Glutamatergic neuron (in vitro differentiated cells): ENCODE measurements at places on chromosomes 7 and 10.

DNA sequence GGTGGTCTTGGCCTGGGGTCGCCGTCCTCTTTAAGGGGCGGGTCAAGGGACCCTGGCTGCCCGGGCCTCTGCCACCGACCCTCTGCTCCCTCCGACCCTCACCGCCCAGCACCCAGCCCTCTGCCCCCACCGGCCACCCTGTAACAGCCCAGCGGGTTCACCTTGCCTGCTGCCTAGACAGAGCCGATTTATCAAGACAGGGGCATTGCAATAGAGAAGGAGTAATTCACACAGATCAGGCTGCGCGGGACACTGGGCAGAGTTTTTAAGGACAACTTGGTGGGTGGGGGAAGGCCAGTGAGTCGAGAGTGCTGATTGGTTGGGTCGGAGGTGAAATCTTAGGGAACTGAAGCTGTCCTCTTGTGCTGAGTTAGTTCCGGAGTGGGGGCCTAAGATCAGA lies 779 bp upstream of the ADCK2 start:
- H3K36me3 ChIP-seq, result no peaks in the 10 kb centered on the region
- H3K27me3 ChIP-seq, result peaks cover 2% of the 10 kb centered on the region
- DNase-seq, result no peak

DNA sequence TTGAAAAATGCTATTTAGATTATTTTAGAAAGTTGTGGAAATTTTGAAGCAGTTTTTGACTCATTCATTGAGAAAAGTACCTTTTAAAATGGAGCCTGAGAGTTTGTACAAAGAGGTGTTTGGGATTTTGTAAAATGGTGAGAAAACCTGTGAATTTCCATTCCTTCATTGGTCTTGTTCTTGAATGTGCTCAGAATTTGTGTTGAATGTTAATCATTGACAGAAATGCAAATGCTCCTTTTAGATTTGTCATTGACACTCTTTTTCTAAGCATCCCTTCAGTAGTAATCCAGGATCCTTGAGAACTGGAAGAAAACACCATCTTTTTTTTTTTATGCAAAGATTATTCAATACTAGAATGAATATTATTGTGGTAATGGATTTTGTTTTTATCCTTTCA lies 74.8 kb downstream of the LCOR start:
- H3K27me3 ChIP-seq, result no peaks in the 10 kb centered on the region
- no peak for DNase-seq
- no peaks in the 10 kb centered on the region for H3K36me3 ChIP-seq
- peaks cover 19% of the 10 kb centered on the region for H3K4me1 ChIP-seq
- H3K4me3 ChIP-seq, result no peak overlapping the region

GRCh38 chr10:15898046-15898445 lies 37.7 kb upstream of the MINDY3 start:
- no peak overlapping the region for H3K4me3 ChIP-seq
- H3K4me1 ChIP-seq, result no peaks in the 10 kb centered on the region
- DNase-seq, result no peak
- peaks cover 2% of the 10 kb centered on the region for H3K27me3 ChIP-seq

DNA sequence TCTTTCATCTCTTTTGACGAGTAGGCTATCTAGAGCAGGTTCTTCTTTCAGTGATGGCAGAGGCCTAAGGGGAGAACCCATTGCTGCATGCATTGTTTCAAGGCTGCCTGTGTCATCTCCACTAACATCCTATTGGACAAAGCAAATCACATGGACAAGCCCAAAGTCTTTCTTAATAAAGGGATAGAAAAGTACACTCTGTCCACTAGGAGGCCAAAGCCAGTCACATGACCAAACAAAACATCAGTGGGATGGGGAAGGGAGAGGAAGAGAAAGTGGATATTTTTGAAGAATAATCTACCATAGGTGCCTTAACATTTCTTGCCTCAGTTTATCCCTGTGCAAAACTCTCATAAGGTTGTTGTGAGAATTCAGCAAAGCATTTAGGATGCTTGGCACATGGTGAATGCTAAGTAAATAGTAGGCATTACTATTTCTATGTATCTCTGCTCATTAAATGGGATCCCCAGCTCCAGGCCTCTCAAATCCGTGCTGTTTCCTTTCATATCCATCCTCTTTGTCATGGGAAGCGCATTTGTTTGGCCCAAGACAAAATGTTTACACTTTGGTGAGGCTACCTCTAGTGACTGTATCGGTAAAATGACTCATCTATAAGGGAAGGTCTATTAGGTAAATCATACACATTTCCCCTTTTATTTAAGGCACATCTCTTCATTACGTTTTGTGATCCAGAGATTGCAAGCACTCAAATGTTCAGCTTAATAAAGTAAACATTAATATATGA lies 16.7 kb upstream of the CADPS2 start:
- no peak overlapping the region for H3K4me3 ChIP-seq
- DNase-seq, result no peak
- H3K36me3 ChIP-seq, result no peaks in the 10 kb centered on the region
- H3K4me1 ChIP-seq, result no peaks in the 10 kb centered on the region
- H3K27ac ChIP-seq, result no peak overlapping the region
- no peaks in the 10 kb centered on the region for H3K27me3 ChIP-seq

DNA sequence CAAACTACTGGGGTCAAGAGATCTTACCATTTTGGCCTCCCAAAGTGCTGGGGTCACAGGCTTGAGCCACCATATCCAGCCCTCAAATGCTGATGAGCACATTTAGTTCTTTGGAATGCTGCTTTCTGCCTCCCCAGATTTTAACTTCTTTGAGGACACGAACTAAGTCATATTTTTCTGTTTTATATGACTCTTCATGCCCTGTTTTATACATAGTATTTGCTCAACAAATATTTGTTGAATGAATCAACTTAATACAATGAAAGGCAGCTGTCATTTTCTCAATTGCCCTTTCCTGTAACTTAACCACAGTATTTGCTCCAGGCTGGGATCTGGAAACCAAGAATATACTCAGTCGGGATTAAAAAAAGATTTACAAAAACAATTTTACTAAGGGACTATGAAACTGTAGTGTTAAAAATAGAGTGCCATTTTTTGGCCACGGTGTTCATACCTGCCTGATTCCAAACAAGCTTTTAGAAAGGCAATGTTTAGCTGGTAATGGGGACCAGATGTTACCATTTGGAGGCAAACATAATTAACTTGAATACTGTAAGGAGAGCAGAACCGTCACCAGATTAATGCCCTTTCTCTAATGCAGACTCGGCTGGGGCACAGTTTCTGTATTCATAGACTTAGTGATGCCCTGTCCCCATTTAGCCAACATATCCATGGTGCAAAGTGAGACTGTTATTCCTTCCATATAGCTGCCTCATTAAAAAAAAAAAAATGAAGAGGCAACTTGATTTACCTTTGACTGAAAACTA lies 117.6 kb downstream of the NRP1 start:
- DNase-seq, result no peak
- no peak overlapping the region for H3K27ac ChIP-seq
- H3K4me1 ChIP-seq, result peaks cover 13% of the 10 kb centered on the region
- peaks cover 2% of the 10 kb centered on the region for H3K27me3 ChIP-seq

GRCh38 chr7:157928808-157929425 lies 592.1 kb downstream of the DNAJB6 start:
- no peak overlapping the region for H3K4me3 ChIP-seq
- H3K4me1 ChIP-seq, result peaks cover 13% of the 10 kb centered on the region
- peaks cover 5% of the 10 kb centered on the region for H3K36me3 ChIP-seq
- H3K27ac ChIP-seq, result peak overlapping the region; percentile 43
- DNase-seq, result no peak

- no peaks in the 10 kb centered on the region for H3K36me3 ChIP-seq
- no peak overlapping the region for H3K27ac ChIP-seq
- H3K4me1 ChIP-seq, result no peaks in the 10 kb centered on the region
Measured at GRCh38 chr7:134678115-134678514, 31.5 kb downstream of the BPGM start.

GRCh38 chr10:56449770-56450169 lies 88.7 kb upstream of the ZWINT start:
- no peak overlapping the region for H3K4me3 ChIP-seq
- no peak for DNase-seq
- H3K4me1 ChIP-seq, result peaks cover 1% of the 10 kb centered on the region

DNA sequence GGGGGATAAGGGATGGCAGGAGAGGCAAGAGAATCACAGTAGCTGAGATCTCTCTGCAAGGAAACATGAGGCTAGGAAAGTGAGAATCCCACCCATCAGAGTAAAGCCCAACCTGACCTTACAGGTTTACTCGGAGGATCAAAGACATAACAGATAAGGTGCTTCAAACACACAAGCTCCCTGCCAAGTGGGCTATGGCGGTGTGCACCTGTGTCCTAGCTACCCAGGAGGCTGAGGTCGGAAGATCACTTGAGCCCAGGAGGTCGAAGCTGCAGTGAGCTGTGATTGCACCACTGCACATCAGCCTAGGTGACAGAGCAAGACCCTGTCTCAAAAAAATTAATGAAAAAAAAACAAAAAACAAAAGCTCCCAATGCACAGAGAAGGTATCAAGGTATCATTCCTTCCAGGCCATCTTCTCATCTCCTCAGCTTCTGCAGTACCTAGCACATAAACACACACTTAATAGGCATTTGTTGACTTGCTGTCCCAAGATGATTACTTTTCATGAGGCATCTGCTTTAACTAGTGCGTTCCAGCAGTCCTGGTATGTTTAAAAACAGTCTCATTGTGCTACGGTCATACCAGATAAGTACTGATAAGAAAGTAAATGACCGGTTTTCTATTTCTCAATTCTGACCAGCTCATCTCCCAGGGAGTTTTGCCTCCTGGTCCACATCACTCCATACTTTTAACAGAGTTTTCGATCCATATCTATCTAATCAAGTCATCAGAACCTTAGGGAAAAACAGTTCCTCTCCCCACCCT lies 13.3 kb downstream of the GNA12 start:
- H3K27ac ChIP-seq, result no peak overlapping the region
- peaks cover 42% of the 10 kb centered on the region for H3K4me1 ChIP-seq
- no peak for DNase-seq
- peaks cover 5% of the 10 kb centered on the region for H3K36me3 ChIP-seq
- peaks cover 1% of the 10 kb centered on the region for H3K27me3 ChIP-seq

DNA sequence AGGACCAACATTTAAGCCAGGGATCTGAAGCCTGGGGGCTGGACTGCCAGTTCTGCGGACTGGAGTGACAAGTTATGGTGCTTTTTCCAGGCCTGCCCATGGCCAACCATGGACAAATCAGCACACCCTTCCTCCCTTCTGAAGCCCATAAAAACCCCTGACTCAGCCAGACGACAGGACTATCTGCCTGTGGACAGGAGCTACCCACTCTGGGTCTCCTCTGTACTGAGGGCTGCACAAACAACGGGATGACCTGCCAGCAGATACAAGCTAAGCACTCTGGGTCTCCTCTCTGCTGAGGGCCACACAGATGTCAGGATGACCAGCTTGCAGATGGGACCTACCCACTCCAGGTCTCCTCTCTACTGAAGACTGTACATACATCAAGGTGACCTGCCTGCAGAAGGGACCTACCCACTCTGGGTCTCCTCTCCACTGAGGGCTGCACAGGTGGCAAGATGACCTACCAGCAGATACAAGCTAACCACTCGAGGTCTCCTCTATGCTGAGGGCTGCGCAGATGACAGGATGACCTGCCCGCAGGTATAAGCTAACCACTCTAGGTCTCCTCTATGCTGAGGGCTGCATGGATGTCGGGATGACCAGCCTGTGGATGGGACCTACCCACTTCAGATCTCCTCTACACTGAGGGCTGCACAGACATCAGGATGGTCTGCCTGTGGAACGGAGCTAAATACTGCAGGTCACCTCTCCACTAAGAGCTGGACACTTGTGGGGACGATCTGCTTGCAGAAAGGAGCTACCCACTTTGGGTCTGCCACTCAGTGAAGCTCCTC lies 110.1 kb upstream of the GPR22 start:
- no peaks in the 10 kb centered on the region for H3K4me1 ChIP-seq
- peaks cover 16% of the 10 kb centered on the region for H3K36me3 ChIP-seq
- H3K27me3 ChIP-seq, result no peaks in the 10 kb centered on the region
- no peak overlapping the region for H3K27ac ChIP-seq

DNA sequence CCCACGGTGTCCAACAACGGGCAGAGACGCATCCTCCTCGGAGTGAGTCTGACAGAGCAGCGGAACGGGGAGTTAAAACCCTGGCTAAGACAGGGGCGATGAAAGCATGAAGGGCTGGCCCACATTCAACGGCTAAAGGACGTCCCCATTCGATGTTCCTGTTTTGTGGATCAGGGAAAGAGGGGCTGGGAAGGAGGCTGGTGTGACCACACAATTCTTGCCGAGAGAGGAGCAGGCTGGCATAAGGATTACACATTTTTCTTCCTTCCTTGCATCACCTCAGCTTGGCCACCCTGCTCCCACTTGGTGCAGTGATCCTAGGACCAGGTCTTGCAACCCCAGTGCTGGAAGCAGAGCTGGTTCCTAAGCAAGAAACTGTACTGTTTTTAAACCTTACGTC lies 67.7 kb downstream of the GNA12 start:
- no peak overlapping the region for H3K27ac ChIP-seq
- no peak for DNase-seq
- peaks cover 5% of the 10 kb centered on the region for H3K4me1 ChIP-seq
- peaks cover 4% of the 10 kb centered on the region for H3K27me3 ChIP-seq
- H3K36me3 ChIP-seq, result no peaks in the 10 kb centered on the region

- H3K36me3 ChIP-seq, result no peaks in the 10 kb centered on the region
- peaks cover 16% of the 10 kb centered on the region for H3K27me3 ChIP-seq
- peaks cover 31% of the 10 kb centered on the region for H3K4me1 ChIP-seq
- no peak for DNase-seq
- H3K4me3 ChIP-seq, result no peak overlapping the region
Measured at GRCh38 chr10:43120116-43120928, 17.9 kb upstream of the CSGALNACT2 start.

DNA sequence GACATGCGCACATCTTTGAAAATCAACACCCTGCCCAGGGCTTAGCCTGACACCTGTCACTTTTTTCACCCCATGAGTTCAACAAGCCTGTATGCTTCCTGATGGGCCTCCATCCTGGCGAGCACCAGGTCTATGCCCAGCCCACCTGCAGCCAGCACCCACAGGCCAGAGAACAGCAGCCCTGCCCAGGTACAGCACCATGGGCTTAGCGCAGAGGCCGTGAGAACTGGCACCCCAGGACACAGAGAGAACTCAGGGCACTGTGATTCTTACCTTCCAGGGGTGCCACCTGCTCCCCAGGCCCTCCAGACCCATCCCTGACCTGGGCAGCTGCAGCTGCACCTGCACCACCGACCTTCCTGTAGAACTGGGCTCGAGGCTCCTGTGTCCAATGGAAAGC lies 536.6 kb downstream of the TCERG1L start:
- peaks cover 2% of the 10 kb centered on the region for H3K27me3 ChIP-seq
- H3K4me3 ChIP-seq, result no peak overlapping the region
- H3K36me3 ChIP-seq, result peaks cover 8% of the 10 kb centered on the region
- no peak overlapping the region for H3K27ac ChIP-seq

GRCh38 chr7:43458330-43459018 lies 124.4 kb upstream of the STK17A start:
- H3K27ac ChIP-seq, result no peak overlapping the region
- H3K36me3 ChIP-seq, result peaks cover 3% of the 10 kb centered on the region
- no peak overlapping the region for H3K4me3 ChIP-seq
- no peak for DNase-seq
- H3K4me1 ChIP-seq, result peaks cover 14% of the 10 kb centered on the region

DNA sequence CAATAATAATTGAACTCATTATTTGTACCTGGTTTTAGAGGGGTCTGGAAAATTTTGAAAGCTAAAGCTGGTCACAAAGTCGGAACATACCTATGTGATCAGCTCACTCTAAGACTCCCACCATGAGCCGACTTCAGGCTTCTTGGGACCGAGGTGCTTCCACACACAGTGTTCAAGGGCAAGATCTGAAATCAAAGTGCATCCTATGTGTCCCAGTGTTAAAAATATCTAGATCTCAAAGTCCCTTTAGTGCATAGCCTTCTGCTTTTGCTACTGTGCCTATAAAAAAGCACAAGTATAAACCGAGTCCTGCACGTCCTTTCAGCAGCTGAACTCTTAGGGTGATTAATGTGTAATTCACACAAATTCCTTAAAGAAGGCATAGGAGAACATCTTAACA lies 43.5 kb upstream of the FXYD4 start:
- H3K4me3 ChIP-seq, result no peak overlapping the region
- peaks cover 7% of the 10 kb centered on the region for H3K27me3 ChIP-seq
- peaks cover 8% of the 10 kb centered on the region for H3K36me3 ChIP-seq
- H3K27ac ChIP-seq, result peak overlapping the region; percentile 12
- no peaks in the 10 kb centered on the region for H3K4me1 ChIP-seq
